ENCODE measurements at places on chromosomes 5 and 9. TPM values are rescaled to one million over a fixed set of nuclear protein-coding genes. Genes with fewer than 3 reads are reported as not detected.
A peak's percentile ranks its signal among the peaks of the same experiment; 100 is the strongest.

GRCh38 chr5:59002162-59002825, 419.4 kb downstream of the RAB3C start:
- H3K4me1 ChIP-seq = no peaks in the 10 kb centered on the region
- H3K4me3 ChIP-seq = no peak overlapping the region
- H3K27me3 ChIP-seq = no peaks in the 10 kb centered on the region
- H3K27ac ChIP-seq = no peak overlapping the region
- H3K36me3 ChIP-seq = no peaks in the 10 kb centered on the region

GRCh38 chr5:112552791-112553190, 133.7 kb upstream of the EPB41L4A start:
- H3K36me3 ChIP-seq = no peaks in the 10 kb centered on the region
- H3K27me3 ChIP-seq = peaks cover 9% of the 10 kb centered on the region
- no peak overlapping the region for H3K27ac ChIP-seq
- peaks cover 22% of the 10 kb centered on the region for H3K4me1 ChIP-seq
- no peak overlapping the region for H3K4me3 ChIP-seq

DNA sequence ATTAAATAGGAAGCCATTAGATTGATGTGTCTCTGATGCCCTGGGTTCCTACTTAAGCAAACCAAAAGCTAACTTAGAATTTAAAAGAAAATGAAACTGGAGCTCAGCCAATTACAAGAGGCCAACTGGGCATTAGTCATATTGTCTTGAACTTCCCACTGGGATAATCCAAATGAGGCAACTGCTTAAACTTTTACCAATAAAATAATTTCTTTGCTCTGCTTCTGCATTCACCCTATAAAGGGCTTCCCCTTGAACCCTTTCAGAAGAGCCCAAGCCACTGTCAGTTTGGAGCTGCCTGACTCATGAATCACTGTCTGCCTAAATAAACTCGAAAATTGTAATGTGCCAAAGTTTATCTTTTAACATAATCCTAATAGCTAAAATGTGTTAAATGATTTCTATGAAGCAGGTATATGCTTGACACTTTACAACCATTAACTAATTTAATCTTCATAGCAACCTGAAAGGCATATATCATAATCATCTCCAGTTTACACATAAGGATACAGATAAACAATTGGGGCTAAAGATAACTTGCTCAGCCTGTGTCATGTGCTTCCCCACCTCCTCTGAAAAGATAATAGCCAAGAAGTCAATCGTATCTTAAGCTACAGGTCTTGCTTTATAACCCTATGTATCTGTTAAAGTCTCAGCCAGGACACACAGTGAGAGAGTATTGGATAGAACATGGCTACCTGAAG, 11.5 kb downstream of the GPR150 start:
- H3K36me3 ChIP-seq = no peaks in the 10 kb centered on the region
- peak overlapping the region; percentile 34 for H3K27ac ChIP-seq
- peak; percentile 88 for DNase-seq
- H3K4me1 ChIP-seq = peaks cover 16% of the 10 kb centered on the region
- H3K4me3 ChIP-seq = no peak overlapping the region

GRCh38 chr9:94301583-94301982, 26.9 kb downstream of the NUTM2F start:
- H3K27ac ChIP-seq = no peak overlapping the region
- no peaks in the 10 kb centered on the region for H3K27me3 ChIP-seq
- H3K36me3 ChIP-seq = no peaks in the 10 kb centered on the region

DNA sequence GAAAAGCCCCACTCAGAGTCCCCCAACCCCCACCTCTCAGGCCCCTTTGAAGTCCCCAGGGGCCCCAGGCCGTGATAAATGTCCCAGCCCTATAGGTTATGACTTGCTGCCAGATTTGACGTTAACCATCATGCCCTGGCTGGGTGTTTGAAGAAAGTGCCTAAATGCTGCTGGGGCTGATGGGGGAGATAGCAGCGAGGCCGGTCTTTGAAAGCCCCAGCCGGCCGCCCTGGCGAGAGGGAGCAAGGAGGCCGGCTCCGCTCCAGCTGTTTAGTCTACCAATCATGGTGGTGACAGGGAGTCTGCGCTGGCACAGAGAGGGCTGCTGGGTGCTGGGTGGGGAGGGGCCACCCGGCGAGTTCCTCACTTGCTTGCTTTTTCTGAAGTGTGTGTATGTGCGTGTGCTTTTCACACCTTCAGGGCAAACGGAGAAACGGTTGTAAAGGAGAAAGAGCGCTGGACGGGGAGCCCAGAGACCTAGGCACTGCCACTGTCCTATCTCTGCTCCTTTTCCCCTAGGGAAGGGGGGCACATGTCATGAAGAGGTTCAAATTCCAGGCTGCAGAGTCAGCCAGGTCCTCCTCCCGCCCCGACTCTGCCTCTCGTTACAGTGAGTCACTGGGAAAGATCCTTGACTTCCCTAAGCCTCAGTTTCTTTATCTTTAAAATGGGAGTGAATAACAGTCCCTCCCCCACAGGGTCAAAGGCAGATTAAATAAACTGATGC, 126.1 kb upstream of the HAND1 start:
- H3K27me3 ChIP-seq = no peaks in the 10 kb centered on the region
- H3K4me3 ChIP-seq = no peak overlapping the region
- no peaks in the 10 kb centered on the region for H3K36me3 ChIP-seq
- H3K27ac ChIP-seq = no peak overlapping the region
- no peaks in the 10 kb centered on the region for H3K4me1 ChIP-seq
- peak; percentile 59 for DNase-seq

GRCh38 chr9:128280084-128280622, 4.1 kb downstream of the SWI5 start:
- no peak for DNase-seq
- no peak overlapping the region for H3K27ac ChIP-seq
- H3K4me1 ChIP-seq = peaks cover 16% of the 10 kb centered on the region
- H3K36me3 ChIP-seq = no peaks in the 10 kb centered on the region
- no peaks in the 10 kb centered on the region for H3K27me3 ChIP-seq
- H3K4me3 ChIP-seq = no peak overlapping the region

Gene SPINK5
- total RNA-seq = not detected

Gene FOXD4L5
- total RNA-seq = not detected

Gene EPB41L4B
- 1.0 TPM for total RNA-seq

Data from GM23248 (cell line).